Suppressor macrophage (primary cell): ENCODE measurements at places on chromosomes 11 and 22.

- no peak for DNase-seq
These were observed 2.9 kb upstream of the OR5T1 start for GRCh38 chr11:56271092-56271491.

- DNase-seq = no peak
These were observed 118.5 kb downstream of the KCNQ1OT1 start for GRCh38 chr11:2581151-2581930.

DNA sequence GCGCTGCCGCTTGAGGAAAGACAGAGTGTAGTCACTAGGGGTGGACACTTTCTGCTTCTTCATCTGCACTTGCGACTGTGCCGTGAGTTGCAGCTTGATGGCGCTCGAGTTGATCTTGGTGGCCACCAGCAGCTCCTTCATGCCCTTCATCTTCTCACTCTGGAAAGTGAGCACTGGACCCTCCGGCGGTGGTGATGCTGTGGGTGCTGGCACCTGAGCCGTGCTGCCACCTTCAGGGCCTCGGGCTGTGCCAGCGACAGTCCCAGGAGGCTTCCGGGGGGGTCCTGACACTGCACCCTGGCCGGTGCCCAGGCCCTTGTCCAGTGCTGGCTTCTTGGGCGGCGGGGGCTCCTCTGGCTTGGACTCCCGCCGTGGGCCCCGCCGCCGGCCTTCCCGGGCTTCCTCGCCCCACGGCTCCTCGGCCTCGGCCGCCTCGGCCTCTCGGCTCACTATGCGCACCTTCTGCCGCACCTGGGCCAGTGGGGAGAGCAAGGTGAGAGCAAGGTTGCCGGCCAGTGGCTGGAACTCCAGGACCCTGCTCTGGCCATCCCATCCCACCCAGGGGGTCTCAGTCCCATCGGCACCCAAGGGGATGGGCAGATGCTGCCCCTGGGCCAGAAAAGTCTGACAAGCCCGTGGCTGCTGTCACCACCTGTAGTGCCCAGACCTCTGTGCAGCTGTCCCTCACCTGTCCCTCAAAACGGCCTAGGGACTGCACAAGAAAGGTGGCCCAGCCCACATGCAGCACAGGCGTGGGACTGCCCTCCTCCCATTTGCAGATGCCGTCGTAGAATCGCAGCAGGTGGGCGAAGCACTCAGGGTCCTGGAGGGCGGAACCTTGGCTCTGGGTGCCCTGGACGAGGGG, 1.6 kb upstream of the MAP4K2 start:
- no peak for DNase-seq

GRCh38 chr11:75388386-75389275, 10.7 kb upstream of the RPS3 start:
- peak; percentile 83 for DNase-seq

DNA sequence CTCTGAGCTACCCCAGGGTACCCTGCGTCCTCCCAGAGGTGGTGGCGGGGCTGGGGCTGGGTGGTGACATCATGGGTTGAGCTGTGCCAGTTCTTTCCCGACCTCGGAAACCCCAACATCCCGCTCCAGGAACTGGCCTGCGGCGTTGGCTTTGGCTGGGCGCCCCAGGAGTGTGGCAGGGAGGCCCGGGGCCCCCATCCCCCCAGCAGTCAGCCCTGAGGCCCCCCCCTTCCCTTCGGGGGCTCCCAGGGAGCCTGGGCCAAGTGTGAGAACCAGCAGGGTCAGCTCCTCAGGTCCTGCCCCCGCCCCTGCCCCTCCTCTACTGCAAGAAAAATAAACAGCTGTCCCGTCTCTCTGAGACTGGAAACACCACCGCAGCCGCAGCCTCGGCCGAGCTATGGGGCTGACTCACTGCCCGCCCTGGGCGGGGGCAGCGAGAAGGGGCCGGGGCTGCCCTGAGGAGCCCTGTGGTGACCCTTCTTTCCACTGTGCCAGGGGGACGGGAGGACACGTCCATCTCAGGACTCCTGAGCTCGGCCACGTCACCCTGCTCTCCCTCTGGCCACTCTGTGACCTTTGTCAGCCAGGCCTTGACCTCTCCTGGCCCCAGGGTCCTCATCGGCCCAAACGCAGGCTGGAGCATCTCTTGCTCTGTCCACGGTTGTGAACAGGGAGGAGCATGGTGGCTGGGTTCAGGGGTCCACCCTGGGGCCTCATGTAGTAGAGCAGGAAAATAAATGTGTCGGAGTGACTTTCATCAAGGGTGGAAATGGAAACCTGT, 73.4 kb downstream of the WNT7B start:
- no peak for DNase-seq

DNA sequence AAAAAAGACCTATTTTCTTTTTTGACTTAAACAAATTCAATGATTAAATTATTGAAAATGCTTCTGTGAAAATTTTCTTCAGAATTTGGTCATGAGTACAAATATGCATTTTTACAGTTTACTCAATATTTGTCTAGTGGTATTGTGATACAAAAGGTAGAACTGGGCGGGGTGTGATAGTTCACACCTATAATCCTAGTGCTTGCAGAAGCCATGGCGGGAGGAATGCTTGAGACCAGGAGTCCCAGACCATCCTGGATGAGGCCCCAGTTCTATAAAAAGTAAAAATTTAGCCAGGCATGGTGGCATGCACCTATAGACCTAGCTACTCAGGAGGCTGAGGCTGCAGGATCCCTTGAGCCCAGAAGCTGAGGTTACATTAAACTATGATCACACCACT, 90.6 kb downstream of the ARHGAP42 start:
- no peak for DNase-seq

DNA sequence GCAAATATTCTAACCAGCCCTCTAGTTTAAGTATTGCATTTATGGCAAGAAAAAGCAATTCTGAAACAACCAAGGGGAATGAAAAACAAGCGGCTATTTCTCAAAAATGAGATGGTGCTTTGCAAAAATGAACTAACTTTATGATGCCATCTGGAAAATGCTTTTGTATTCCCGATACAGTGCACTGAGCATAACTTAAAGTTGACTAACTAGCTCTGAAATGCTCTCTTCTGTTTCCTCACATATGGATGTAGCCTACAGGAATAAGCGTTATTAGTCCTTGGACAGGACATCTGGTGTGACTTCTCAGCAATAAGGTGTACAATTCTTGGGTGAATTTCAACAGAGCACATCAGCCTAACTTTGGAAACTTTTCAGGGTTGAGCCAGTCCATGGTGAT, 228.2 kb upstream of the DDI1 start:
- DNase-seq = no peak

DNA sequence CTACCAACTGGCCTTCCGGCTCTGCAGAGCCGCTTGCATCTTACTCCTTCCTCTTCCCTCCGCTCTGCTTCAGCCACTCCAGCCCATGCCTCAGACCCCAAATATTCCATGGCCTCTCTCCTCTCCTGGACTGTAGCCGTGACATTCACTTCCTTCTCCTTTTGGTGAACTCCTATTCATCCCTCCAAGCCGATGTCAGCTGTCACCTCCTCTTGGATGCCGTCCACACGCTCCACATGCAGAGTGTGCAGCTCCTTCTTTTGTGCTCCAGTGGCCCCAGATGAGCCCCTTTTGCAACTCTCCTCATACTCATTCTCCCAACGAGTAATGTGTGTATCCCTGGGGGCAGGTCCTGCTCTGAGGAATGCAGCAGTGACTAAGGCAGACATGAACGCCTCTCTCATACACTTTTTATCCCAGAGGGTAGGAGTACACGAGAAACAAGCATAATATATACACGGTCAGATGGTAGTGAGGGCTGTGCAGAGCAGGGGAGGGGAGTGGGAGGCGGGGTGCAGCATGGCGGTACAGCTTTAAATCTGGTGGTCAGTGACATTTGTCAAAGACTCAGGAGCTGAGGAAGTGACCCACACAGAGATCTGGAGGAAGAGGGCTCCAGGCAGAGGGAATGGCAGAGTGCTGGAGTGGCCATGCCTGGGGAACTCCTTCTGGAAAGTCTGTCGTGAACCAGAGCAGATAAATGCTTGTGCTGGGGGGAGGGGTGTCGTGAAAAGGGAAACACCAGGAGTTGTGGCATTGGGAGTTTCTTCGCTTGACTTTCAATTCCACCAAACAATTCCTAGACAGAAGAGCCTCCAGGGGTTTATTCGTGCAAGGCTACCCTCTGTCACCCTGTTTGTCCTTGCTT, 83.8 kb upstream of the ATXN10 start:
- peak; percentile 25 for DNase-seq

- no peak for DNase-seq
These were observed 103.5 kb downstream of the MICAL2 start for GRCh38 chr11:12213883-12214282.

DNA sequence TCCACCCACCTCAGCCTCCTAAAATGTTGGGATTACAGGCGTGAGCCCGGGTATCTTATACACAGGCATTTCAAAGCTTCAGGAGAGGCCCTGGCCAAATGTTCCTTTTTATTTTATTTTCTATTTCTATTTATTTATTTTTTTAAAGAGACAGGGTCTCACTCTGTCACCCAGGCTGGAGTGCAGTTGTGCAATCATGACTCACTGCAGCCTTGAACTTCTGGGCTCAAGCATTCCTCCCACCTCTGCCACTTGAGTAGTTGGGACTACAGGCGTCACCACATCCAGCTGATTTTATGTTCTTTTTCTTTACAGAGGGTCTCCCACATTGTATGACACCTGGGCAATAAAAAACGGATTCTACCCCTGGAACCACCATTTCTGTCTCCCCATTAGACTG, 71.2 kb downstream of the FBXO7 start:
- peak; percentile 45 for DNase-seq

DNA sequence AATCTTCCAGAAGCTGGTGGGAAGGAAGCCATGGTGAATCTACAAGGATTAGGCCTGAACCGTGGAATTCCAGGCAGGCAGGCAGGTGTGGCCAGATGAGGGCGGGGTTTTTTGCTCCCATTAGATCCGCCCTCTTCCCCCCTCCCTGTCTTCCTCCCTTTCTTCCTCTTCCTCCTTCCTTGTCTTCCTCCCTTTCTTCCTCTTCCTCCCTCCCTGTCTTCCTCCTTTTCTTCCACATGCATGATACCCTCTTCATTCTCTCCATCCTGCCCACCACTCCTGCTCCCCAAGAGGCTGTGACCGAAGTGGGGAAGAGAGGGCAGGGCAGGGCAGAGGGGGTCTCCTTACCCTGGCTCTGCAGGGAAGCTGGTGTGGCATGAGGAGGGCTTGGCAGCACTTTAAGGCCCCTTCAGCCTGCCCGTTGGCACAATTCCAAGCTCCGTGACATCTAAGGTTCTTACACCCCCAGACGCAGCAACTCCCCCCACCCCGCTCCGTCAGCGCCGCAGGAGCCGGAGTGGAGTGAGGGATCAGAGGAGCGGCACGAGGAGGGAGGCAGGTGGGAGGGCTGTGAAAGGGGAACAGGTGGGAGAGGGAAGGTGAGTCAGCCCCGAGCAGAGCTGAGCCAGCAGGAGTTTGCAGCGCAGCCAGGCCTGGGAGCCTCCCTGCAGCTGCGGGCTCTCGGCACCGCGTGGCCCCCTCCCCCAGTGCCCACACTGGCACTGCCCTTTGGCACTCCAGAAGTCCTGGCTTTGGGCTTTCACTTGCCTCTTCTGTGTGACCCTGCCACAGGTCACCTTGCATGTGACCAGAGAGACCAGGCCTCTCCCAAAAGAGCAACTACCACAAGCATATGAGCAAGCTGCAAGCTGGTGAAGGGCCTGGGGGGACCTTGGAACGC, 32.1 kb downstream of the KCNJ4 start:
- no peak for DNase-seq
